Naive B cell (primary cell): ENCODE measurements at places on chromosomes 5 and 9. TPM values are rescaled to one million over a fixed set of nuclear protein-coding genes. Genes with fewer than 3 reads are reported as not detected.
A peak's percentile ranks its signal among the peaks of the same experiment; 100 is the strongest.

- peaks cover 12% of the 10 kb centered on the region for H3K36me3 ChIP-seq
- H3K27me3 ChIP-seq, result peaks cover 28% of the 10 kb centered on the region
- H3K4me1 ChIP-seq, result no peaks in the 10 kb centered on the region
- H3K4me3 ChIP-seq, result peak within 1 kb of the TSS; percentile 8
- DNase-seq, result no peak
- H3K27ac ChIP-seq, result no peak within 1 kb of the TSS
Measured at GRCh38 chr5:141192110-141192725, at the start of gene PCDHB10. Gene PCDHB10, plus strand, starts transcription at chr5:141192353. Its CDS starts 200 bp downstream, at chr5:141192553.

- H3K27ac ChIP-seq, result no peak overlapping the region
- no peak for DNase-seq
Measured at GRCh38 chr5:174300941-174301761, 255.6 kb downstream of the NSG2 start.

DNA sequence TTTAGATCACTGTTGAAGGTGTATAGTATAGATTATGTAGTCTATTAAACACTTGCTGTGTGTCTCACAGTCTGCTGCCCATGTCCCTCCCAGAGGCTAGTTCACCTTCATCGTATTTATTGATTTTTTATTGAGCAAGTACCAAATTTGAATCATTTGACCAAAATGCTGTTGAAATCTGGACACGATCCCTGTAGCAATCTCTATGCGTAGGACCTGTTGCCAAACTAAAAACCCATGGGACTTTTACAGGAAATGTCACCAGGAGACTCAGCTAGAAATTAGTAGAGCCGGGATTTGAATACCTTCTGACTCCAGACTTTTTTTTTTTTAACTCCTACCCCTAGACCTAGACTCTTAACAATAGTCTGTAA is 17.5 kb downstream of the SLC31A1 start:
- H3K4me3 ChIP-seq, result no peak overlapping the region
- H3K27ac ChIP-seq, result no peak overlapping the region
- no peaks in the 10 kb centered on the region for H3K27me3 ChIP-seq
- peaks cover 14% of the 10 kb centered on the region for H3K4me1 ChIP-seq
- no peaks in the 10 kb centered on the region for H3K36me3 ChIP-seq

- peaks cover 45% of the 10 kb centered on the region for H3K27me3 ChIP-seq
- H3K4me1 ChIP-seq, result peaks cover 3% of the 10 kb centered on the region
- DNase-seq, result no peak
- no peak overlapping the region for H3K4me3 ChIP-seq
- no peaks in the 10 kb centered on the region for H3K36me3 ChIP-seq
Measured at GRCh38 chr9:6188906-6189305, 26.7 kb upstream of the IL33 start.

CYLC2 gene
- not detected for polyA plus RNA-seq
